CD4-positive, alpha-beta T cell treated with Interleukin-4 for 4 hours (primary cell): ENCODE measurements at places on chromosomes 3 and 15.

DNA sequence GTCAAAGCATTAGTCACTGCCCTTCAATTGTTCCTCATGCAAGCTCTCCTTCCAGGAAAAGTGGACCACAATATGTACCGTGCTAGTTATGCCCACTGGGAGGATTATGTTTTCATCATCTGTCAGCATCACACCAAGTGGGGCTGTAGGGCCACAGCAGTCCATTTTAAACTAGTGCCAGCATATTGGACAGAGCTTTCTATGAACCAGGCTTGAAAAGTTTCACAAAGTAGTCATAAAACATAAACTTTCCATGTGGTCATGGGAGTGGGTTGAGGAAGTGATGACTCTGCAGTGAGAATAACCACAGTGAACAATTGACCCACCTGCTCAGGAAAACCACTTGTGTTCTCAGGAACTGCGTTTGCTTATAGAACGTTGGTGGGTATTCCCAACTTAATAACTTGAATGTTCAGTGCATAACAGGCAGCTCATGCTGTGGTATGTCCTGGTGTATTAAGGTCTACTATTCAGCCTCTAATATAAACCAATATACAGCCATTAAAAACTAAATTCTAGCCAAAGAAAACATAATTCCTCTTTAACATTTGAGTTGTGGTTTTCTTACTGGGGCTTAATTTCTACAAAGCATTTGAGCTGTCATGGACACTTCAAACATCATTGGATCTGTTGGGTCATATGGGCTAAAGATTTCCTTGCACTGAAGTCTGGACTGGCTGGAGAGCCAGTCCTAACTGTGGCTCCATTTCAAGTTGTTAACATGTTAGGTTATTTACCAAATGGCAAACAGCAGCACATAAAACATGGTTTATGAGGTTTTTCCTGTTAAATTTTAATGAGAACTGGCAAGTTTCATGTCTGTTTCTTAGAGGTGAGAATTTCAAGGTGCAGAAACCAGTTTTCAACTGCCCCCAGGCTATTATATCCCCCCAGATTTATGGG is 274.1 kb downstream of the OTOL1 start:
- no peak for DNase-seq

DNA sequence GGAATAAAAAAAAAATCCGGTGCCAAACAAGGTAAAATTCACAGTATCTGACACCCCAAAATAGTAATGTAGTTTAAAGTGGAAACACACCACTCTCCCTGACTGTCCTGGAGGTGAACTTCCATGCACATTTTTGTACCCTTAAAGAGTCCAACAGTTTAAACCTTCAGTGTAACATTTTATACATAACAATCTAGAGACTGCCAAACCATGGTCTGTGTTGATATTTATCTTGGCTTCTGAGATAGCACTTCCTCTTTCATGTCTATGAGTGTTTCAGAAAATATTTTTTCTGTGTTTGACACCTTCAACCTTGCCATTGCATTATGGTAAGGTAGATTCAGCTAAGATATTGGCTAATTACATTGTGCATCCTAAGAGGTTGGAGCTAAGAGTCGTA is 13.9 kb downstream of the TMEM45A start:
- DNase-seq, result no peak

- DNase-seq, result no peak
Measured at GRCh38 chr3:179933080-179933479, 103.7 kb downstream of the PEX5L start.

- DNase-seq, result no peak
Measured at GRCh38 chr3:186375443-186375842, 13.4 kb upstream of the DGKG start.

GRCh38 chr15:75554717-75555116 is 24.4 kb downstream of the PTPN9 start:
- DNase-seq, result no peak

DNA sequence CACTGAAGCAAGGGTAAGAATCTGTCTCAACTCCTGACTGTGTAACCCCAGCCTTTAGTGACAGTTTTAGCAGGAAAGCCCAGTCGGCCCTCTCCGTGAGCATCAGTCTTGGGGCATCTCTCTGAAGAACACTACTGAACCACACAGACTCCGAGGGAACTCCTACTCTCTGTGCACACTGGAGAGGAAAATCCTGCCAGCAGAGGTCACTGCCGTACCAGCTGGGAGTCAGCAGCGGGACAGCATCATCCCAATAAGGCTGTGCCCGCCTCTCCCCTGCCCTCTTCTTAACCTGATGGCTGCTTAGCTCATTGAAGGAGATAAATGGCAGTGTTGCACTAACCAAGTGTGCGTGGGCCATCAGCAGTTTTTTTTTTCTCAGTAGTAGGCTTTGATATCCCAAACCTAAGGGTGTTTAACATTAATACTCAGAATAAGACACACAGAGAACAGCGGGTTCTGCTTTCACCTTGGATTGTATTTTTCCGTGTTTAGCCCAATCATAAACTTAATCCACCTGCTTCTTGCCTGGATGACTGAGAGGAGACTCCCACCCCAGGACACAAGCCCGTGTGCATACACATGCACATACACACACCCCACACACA is 26.6 kb upstream of the RASA2 start:
- peak; percentile 83 for DNase-seq

- DNase-seq, result no peak
Measured at GRCh38 chr15:93469994-93470393, 381.0 kb upstream of the RGMA start.

- DNase-seq, result no peak
Measured at GRCh38 chr15:38528294-38528693, 36.3 kb downstream of the RASGRP1 start.

DNA sequence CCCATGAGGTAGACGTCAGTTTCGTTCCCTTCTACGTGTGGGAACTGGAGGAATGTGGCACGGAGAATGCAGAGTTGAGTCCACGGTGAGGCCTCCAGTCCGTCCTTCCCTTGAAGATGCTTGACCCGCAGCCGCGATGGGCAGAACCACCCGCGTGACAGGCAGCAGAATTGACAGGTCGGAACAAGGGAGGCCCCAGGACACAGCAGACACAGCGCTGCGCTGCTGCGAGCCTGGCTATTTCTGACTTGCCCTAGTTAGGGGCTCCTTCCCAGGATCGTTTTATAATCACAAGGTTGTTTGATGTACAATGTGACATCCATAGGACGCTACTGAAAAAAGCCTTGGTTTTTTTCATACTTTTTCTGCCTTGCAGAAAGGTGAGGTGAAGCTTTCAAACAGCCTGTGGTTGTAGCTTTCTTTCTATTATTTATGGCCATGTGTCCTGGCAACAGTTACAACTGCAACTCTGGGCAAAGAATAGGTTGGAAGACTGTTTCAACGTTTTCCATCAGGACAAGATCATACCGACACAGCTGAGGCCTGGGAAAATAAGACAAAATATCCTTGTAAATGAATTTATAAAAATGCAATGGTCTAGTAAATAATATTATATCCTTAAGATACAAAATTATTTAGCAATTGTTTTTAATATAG is 9.6 kb upstream of the TMEM41A start:
- no peak for DNase-seq

- DNase-seq, result no peak
Measured at GRCh38 chr3:190616637-190617036, 102.8 kb downstream of the IL1RAP start.

DNA sequence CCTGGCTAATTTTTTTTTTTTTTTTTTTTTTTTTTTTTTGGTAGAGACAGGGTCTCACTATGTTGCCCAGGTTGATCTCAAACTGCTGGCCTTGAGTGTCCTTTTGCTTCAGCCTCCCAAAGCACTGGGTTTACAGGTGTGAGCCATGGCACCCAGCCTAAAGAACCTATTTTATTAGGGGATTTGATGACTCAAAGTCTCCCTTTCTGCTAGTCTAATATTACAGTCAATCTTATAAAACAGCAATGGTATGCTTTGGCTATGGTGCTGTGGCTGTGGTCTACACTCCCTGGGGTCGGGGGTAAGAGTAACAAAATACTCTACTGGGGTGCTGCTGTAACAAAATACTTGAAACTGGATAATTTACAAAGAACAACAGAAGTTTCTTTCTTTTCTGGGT is 44.8 kb downstream of the ZNF589 start:
- DNase-seq, result no peak

- peak; percentile 86 for DNase-seq
Measured at GRCh38 chr3:98563661-98564281, 29.6 kb downstream of the CPOX start.

GRCh38 chr15:39327005-39327730 is 253.7 kb upstream of the THBS1 start:
- DNase-seq, result peak; percentile 5

- no peak for DNase-seq
Measured at GRCh38 chr3:179958143-179958542, 78.6 kb downstream of the PEX5L start.

DNA sequence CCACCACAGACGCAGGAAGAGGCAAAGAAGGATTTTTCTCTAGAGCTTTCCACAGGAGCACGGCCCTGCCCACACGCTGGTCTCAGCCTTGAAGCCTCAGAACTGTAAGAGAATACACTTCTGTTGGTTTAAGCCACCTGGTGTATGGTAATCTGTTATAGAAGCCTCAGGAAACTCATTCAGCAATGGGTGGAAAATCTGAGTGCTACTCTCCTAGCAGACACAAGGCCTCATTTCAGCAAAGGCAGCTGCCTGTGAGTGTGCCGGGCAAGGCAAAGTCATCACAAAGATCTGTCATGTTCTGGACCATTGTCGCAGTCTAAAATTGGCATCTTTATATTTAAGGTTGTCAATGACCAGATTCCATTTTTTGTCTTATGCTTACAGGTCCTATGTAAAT is 31.0 kb downstream of the ATP10A start:
- no peak for DNase-seq

- no peak for DNase-seq
Measured at GRCh38 chr3:45691842-45692241, 2.6 kb downstream of the SACM1L start.

GRCh38 chr3:115415246-115415996 is 207.9 kb upstream of the GAP43 start:
- DNase-seq, result no peak

GRCh38 chr3:183022936-183023516 is 42.7 kb upstream of the DCUN1D1 start:
- DNase-seq, result no peak

GRCh38 chr3:37745076-37745475 is 116.6 kb upstream of the CTDSPL start:
- DNase-seq, result no peak

GRCh38 chr3:43692085-43692855 is 1.5 kb downstream of the ABHD5 start:
- no peak for DNase-seq

- DNase-seq, result no peak
Measured at GRCh38 chr3:153881201-153881600, 240.0 kb upstream of the ARHGEF26 start.

GRCh38 chr3:151863611-151864010 is 9.8 kb upstream of the SUCNR1 start:
- no peak for DNase-seq

DNA sequence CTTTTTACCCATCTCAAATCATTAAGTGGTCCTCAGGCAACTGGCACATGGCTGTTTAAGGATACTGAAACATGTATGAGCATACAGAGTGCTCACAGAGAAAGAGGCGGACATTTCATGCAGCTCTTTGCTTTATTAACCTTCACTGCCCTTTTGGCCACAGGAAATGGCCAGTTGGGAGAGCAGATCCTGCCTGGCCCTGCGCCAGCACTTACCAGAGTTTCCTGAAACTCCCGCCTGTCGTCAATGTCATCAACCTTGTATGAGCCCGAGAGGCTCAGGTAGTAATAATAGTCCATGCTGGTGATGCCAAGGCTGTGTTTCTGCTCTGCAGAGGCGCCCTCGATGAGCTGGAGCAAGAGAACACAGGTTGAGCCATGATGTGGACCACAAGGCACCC is 17.8 kb downstream of the LDHAL6B start:
- no peak for DNase-seq

- no peak for DNase-seq
Measured at GRCh38 chr3:43290956-43291355, 4.6 kb downstream of the SNRK start.

GRCh38 chr15:41512940-41513505 is 604 bp downstream of the LTK start:
- no peak for DNase-seq

GRCh38 chr3:7144697-7145308 is 283.9 kb downstream of the GRM7 start:
- DNase-seq, result no peak

DNA sequence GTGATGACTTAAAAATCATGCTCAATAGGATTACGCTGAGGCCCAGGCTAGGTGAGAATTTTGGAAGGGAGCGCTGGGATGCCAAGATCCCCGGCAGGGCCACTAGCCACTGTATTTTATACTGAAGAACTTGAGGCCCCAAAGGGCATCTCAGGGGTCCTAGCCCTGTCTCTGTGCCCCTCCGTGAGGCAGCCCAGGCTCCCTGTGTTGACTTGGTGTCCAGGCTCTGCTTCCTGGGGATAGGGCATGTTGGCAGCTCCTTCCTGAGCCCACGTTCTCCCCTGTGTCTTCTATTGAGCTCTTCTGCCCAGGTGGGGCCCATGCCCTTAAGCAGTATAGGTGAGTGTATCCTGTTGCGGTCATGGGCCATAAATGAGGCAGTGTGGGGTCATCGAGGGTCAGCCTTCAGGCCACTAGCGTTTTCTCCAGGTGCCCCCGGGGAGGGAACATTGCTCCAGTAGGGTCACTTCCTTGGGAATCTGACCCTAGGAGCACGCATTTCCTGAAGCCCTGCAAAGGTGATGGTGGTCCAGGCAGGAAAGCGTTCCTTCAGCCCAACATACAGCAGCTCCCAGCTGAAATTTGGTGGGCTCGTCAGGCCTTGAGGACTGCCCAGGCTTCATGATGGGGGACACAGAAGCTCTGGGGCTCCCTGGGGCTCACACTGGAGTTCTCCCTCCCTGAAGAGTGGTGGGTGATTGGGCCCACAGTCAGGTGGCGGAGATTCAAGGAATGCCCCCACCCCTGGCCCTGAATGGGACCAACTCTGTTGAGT is 189.4 kb downstream of the UBE3A start:
- no peak for DNase-seq

DNA sequence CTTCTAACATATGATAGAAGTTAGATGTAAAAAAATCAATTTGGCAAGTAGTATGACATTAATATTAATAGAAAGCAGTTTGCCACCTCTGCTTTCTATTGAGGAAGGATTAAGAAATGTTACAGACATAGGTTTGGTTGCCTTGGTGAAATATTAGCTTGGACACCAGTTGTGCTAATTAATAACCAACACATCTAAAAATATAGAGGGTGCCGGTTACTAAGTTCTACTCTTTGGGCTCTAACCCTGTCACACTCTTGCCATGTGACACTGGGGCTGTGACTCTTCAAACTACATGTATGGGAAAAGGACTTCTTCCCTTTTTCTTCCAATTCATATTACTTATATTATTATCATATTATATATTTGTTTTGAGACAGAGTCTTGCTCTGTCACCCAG is 64.4 kb downstream of the TRIM71 start:
- no peak for DNase-seq
